ENCODE measurements at places on chromosomes 2 and 18.

- DNase-seq: peak; percentile 9
Observed at GRCh38 chr2:56474412-56475158, 290.8 kb downstream of the CCDC85A start.

GRCh38 chr18:69895066-69896047 is 52.3 kb downstream of the CD226 start:
- no peak for DNase-seq

DNA sequence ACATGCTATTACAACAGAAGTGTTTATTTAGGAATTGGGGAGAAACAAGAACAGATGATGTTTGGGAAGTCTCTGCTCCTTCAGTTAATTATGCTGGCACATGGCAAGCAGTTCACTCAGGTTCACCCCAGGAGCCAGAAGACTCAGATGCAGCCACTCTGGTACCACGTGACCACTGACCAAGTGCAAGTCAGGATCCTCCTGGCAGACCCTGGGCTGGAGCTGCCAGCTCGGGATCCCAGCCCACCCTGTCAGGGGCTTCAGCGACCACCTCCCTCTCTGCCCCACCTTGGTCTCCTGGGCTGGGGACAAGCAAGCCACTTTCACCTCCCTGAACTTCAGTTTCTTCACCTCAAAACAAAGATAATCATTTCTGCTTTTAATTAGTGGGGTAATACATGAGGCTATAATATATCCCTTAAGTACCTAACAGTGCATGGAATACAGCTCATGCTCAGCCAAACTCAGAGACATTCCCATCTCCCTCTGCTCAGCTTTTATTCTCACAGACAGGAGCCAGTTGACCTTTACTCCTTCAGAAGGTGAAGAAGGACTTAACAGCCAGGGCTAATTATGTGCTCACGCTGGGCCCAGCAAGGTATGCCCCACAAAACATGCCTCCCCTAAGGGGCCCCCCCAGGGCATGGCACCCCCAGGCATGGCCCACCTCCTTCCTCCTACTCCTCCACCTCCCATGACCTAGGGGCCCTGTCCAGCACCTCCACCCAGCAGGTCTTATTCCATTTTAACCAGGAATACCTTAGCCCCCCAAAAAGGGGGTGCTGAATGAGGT is 11.8 kb downstream of the CRACDL start:
- DNase-seq: no peak

DNA sequence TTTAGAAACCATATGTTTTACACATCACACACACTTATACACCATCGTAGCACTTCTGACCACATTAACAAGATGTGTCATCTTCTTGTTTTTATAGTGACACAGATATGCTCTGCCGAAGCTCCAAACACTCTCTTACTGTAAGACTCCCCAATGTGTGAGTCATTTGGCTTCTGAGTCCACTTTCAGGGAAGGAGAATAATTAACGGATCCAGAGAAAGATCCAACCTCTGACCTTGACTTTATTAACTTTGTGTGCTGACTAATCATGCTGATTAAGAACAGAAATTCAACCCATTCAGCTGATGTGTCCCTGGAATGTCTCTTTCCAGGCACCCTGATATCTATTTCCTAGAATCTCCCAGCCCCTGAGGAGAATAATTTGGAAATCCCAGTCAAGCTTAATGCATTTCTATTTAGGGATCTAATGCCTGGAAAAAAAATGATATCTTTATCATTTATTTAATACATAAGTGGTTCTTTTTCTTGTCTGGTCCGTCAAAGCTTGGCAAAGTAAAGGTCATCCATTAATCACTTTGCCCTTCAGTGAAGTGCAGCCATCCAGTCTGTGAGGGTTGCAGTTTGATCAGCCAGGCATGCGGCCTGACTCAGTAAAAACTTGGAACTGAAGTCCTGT is 615.8 kb upstream of the SYT4 start:
- DNase-seq: peak; percentile 60

DNA sequence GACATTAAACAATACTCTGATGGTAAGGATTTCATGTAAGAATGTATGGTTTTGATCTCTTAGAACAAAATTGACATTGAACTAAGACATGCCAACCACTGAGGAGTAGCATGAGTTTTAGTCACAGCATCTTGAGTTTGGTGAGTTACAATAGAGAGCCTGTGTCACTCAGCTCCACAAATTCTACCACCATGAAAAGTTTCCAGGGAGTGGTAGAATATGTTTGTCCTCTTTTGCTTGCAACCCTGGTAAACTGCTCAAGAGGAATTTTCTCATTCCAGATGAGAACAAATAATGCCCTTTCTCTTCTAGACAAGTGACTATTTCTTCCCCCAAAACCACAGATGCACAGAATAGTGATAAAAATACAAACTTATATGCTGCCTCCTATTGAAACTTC is 502.0 kb upstream of the VRK2 start:
- no peak for DNase-seq

- DNase-seq: no peak
Observed at GRCh38 chr2:64284751-64285150, 140.5 kb upstream of the PELI1 start.

GRCh38 chr2:106201661-106202060 is 7.6 kb upstream of the UXS1 start:
- no peak for DNase-seq

All from ELR (cell line).